ENCODE measurements at places on chromosomes 11 and 22.
A peak's percentile ranks its signal among the peaks of the same experiment; 100 is the strongest.

GRCh38 chr11:77590194-77590782, 535 bp downstream of the AQP11 start:
- no peak for DNase-seq

DNA sequence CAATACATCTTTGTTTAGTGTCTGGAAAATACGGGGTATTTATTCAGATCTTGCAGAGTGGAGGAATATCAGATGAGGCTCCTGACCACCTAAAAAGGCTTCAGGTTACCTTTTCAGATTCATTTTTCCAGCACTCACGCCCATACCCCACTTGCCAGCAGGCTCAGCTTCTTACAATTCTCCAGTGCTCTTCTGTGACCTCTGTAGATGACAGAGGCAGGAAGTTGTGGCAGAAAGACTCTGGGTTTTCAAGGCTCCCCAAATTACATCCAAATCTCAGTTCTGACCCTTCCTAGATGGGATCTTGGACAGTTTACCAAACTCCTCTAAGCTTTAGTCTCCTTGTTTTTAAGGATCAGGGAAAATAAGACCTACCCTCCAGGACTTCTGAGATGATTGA, 61.1 kb downstream of the SYTL2 start:
- DNase-seq: no peak

- DNase-seq: no peak
Observed at GRCh38 chr11:70763606-70764005, 365.3 kb downstream of the CTTN start.

DNA sequence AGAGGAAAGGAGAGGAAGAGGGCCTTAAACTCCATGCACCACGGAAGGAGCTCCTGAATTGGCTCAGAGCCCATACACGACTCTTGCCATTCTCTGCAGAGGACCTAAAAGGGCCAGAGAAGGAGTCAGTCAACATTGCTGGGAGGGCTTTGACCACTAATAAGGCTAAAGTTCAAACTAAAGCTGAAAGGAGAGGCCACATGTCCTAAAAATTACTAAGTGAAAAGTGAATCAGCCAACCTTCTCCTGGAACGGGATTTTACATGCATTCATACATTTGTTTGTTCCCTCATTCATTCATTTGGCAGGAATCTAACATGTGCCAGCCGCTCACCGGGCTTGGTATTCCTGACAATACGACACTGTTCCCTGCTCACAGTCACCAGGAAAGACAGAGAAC, 10.5 kb downstream of the CLMP start:
- DNase-seq: no peak

GRCh38 chr22:20956258-20957101, 10.6 kb upstream of the AIFM3 start:
- DNase-seq: no peak

GRCh38 chr11:22581354-22582150, 44.1 kb downstream of the FANCF start:
- no peak for DNase-seq

GRCh38 chr11:79026803-79027445, 413.9 kb downstream of the TENM4 start:
- DNase-seq: no peak

- DNase-seq: no peak
Observed at GRCh38 chr22:22894740-22895731, 7.4 kb downstream of the IGLL5 start.

GRCh38 chr11:114304065-114304464, 7.9 kb downstream of the NNMT start:
- DNase-seq: no peak

- no peak for DNase-seq
Observed at GRCh38 chr11:111417766-111418435, 38.8 kb upstream of the POU2AF1 start.

DNA sequence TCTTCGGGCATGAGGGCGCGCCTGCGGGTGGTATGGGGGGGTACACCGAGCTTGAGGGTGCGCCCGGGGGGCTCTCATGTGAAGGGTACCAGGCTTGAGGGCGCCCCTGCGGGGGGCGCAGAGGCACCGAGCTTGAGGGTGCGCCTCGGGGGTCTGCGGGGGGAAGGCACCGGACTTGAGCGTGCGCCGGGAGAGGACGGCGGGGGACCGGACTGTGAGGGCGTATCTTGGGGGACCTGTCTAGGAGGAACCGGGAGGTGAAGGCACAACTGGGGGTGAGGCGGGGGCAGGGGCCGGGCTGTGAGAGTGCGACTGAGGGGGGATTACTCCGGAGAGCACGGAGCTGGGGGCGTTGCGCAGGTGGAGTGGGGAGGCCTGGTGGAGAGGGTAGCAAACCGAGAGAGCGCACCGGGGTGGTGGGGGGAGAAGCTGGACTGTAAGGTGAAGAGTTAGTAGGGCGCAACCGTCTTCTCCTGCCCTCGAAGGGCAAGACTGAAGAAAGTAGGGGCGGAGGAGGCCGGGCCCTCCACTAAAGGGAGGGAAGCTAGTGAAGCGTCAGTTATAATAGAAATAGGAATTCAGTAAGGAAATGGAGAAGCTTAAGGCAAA, 1.1 kb upstream of the DDX6 start:
- peak; percentile 24 for DNase-seq

DNA sequence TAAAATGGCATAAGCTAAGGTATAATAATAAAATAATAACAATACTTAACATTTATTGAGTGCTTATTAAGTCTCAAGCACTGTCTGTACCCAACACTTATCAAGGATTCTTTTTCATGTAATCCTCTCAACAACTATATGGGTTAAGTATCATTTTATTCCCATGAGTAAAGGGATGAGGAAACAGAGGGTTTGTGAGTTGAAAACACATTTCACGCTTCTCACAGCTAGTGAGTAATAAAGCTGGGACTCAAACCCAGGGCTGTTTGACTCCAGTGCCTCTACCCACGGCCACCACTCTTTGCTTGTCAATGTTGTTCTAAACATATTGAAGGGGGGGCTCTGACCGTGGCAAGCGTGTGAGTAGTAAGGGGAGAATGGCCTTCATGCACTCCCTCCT, 8.7 kb downstream of the CD3E start:
- no peak for DNase-seq

DNA sequence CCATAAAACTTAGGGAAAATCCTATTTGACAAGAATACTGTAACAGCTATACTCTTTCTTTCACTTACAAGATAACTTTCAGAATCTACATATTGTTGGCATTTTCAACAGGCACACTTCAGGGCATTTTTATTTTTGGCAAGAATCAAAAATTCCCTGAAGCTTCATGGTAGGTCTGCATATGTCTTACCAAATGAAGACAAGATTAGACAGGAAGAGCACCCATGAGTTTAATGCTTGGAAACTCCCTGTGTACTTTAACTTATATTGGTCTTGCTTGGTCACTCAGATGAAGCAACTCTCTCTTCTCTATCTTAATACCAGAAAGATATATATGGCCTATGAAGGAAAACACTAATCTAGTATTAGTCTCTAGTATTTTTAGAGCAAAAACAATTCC, 137.7 kb downstream of the ATG16L2 start:
- no peak for DNase-seq

GRCh38 chr11:120601536-120601935, 90.0 kb downstream of the GRIK4 start:
- no peak for DNase-seq

DNA sequence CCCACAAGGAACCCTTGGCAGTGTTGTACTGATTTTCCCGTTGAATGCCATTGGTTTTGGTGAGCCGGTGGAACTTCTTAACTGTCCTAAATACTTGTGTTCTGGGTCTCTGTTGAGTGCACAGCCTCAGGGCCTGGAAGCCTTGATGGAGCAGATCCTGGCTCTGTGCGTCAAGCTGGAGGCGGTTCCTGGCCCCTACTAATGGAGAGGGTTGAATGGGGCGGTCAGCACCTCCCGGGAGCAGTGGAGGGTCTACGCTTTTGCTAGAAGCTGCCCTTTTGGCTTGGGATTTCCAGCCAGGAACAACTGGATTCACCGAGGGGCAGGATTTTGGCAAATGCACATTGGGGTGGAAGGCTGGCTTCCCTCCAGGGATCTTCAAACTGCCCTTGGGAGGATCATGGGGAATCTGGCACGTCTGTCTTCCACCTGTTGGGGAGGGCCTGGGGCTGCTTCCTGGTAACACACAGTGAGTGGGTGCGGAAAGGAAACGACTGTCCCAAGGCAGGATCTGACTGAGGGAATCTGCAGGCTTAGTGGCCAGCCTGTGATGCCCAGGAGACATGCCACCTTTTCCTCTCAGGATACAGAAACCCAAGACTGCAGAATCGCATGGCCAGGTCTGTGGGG, 6.9 kb upstream of the OSBPL5 start:
- DNase-seq: no peak

- DNase-seq: no peak
Observed at GRCh38 chr11:70859180-70859579, 393.2 kb downstream of the SHANK2 start.

- no peak for DNase-seq
Observed at GRCh38 chr22:30398685-30399680, 2.2 kb downstream of the SEC14L2 start.

DNA sequence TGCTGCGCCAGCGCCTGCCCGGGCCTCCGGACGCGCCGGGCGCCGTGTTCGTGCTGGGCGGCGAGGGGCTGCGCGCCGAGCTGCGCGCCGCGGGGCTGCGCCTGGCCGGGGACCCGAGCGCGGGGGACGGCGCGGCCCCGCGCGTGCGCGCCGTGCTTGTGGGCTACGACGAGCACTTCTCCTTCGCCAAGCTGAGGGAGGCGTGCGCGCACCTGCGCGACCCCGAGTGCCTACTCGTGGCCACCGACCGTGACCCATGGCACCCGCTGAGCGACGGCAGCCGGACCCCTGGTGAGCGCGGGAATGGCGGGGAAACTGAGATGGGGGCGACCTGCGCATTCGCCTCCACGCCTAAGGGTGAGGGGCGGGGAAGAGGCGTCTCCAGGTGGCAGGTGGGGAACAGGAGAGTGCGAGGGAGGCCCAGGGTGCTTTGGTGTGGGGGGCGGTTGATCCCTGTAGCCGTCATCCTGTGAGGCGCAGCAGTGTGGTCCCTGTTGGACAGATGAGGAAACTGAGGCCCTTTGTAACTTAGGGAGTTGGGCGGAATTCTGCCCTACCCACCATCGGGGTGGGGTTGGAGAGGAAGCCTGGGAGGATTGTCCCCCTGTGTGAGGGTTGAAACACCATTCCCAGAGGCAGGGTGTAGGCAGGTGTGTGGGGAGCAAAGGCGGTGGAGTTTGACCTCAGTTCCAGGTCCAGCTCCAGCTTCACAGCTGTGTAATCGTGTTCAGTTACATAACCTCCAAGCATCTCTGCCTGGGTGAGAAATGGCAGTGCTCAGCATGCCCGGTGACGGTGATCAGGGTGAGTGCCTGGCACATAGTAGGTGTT, 758 bp downstream of the PDXP start:
- DNase-seq: no peak

- DNase-seq: no peak
Observed at GRCh38 chr11:115389790-115390189, 114.4 kb downstream of the CADM1 start.

- DNase-seq: no peak
Observed at GRCh38 chr22:43988116-43988820, 33.0 kb downstream of the SAMM50 start.

GRCh38 chr11:29634244-29634643, 382.6 kb downstream of the KCNA4 start:
- no peak for DNase-seq

DNA sequence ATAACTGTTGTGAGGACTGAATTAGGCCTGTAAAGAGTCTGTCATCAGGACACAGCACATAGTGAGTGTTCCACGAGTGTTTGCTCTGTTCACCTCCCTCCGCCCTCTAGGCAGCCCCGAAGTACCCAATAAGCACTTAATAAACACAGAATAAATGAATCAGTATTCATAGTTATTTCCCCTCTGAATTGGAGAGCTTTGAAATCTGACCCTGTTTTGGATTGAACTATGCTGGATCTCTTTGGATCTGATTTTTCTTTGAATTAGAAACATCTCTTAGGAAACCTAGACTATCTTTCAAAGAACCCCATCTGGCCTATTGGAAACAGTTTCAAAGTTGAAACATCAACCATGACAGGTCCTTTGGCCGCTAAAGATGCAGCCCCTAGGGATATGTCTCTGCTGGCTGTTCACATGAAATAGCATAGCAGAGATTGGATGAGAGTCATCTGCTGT, 615.5 kb downstream of the NTM start:
- no peak for DNase-seq

DNA sequence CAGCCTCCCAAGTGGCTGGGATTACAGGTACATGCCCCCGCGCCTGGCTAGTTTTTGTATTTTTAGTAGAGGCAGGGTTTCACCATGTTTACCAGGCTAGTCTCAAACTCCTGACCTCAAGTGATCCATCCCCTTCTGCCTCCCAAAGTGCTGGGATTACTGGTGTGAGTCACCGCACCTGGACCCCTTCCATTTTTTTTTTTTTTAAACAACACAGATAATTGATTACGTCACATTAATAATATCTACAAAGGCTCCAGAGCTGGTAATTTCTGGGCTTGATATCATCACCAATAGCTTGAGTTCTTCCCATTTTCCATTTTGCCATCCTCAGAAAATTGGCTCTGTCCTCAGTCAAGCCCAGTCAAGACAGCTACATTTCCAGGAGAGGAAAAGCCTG, 7.2 kb downstream of the TTLL1 start:
- DNase-seq: no peak

GRCh38 chr11:105858841-105859240, 163.2 kb downstream of the MSANTD4 start:
- DNase-seq: no peak

DNA sequence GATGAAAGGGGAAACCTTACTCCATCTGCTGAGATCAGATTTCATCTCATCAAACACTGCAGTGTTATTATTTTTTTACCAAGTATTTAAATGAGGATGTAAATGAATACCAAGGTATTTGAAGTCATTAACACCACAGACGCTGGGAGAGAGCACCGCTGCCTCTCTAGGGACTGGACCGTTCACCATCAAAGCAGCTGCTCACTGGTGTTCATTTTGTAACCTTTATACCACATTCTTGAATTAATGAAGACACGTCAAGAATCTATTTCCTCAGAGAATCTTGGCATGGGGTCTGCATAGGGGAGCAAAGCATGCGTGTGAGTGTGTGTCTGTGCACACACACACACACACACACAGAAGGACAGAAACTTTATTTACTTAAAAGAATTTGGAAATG, 15.6 kb downstream of the SIAE start:
- no peak for DNase-seq

GRCh38 chr11:22787551-22788162, 41.9 kb downstream of the SVIP start:
- peak; percentile 4 for DNase-seq

DNA sequence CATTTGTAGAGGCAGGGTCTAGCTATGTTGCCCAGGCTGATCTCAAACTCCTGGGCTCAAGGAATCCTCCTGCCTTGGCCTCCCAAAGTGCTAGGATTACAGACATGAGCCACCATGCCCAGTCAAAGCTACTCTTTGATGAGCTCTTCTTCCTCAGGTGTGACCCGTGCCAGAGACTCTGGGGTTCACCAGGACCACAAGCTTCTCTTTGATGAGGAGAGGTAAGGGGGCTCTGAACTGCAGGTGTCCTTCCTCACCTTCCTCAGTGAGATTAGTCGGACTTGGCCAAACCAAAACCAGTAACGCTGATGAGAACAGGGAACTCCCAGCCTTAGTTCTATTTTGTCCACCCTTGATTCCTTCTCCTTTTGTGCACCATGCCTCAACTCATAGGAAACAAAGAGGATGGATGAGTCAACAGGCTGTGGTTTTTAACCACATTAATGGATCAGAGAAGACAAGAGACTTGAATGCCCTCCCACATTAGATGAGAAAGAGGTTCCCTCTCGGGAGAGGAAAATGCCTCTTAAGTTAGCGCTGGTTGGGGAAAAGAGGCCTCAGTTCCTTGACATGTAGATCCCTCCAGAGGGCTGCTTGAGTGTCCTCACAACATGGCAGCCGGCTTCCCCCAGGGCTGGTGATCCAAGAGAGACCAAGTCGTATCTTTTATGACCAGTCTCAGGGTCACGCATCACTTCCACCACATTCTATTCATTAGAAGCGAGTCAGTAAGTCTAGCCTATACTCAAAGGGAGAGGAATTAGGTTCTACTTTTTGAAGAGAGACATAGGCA, 25.7 kb upstream of the CTR9 start:
- DNase-seq: no peak

Data from activated CD4-positive, alpha-beta T cell treated with anti-CD3 and anti-CD28 coated beads, Interleukin-2, amount 50 U/mL, for 4 hours (primary cell).